ENCODE measurements at places on chromosomes 7 and 10.

- no peak for DNase-seq
These were observed 132.5 kb upstream of the UNC5B start for GRCh38 chr10:71079761-71080380.

DNA sequence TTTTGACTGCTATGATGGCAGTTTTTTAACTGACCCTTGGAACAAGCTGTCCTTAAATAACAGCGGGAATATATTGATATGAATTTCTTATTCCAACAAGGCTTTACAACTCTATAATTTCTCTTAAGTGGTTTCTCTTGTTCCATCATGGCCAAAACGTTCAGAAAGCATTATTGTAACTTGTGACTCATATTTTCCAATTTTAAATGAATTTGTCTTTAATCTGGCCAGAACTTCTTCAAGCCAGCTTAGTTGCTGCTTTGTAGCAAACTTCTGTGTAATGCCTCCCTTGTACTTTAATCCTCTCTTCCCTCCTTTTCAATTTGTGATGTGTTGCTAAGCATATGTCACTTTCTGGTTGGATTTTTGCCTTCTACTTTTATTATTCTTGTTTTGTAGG lies 271.9 kb downstream of the KIF20B start:
- no peak for DNase-seq

DNA sequence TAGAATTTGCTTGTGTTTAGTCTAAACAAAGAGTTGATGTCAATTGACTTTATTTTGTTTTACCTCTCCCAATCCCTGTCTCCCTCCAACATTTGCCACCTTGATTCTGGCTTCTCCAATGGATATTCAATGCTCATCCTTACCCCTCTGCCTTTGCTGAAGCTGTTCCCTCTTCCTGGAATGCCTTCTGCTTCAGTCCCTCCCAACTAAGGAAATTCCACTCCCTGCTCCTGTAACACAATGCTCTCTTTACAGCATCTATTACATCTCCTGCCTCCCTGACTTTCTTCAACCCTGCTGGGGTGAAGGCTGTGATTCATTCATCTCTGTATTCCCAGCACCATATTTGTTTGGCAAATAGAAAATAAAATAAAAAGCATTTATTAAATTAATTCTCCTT lies 34.5 kb upstream of the TAC1 start:
- no peak for DNase-seq

DNA sequence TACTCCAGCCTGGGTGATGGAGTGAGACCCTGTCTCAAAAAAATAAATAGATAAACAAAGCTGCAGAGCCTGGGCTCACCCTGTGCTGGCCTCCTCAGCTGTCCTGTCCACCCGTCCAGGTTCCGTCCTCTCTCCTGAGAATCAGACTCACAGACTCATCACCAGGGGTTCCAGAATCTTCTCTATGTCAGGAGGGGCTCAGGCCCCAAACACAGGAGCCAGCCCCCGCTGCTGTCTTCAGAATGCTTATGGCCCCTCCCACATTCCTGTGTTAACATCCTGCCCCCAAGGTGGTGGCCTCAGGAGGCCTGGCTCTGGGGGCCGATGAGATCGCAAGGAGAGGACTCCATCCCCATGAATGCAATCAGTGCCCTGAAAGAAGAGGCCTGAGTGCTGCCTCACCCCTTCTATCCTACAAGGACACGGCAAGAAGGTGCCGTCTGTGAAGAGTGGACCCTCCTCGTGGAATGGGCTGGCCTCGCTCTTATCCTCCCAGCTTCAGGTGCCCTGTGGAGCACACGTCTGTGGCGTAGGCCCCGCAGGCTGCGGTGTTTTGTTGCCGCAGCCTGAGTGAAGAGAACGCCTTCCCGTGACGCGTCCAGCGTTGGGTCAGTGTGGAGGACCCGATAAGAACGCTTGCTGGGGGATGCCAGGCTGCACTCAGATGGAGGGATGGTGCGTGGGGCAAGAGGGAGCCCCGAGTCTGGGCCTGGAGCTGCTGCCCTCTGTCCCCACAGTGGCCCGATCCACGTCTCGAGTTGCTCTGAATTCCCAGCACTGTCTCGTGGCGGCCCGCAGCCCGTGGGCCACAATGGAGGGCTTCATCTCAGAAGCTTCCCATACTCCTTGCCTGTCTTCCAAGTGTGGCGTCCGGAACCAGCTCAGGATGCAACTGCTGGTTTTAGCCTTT lies 77.1 kb downstream of the INPP5A start:
- no peak for DNase-seq

DNA sequence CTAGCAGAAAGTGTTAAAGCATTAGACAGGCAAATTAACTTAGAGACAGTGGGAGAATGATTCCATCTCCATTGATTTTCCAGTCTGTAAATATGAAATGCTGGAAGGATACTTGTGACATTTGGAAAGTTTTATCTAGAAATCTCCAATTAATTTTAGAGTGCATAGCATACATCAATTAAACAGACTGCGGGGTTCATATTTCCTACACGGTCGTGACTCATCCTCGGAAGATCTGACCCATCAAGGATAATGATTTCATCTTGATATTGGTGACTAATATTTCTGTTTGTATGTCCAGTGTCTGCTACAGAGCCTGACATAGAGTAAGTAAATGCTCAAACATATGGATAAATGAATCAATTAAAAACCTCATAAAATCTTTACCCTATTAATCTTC lies 474.9 kb downstream of the KCNMA1 start:
- peak; percentile 78 for DNase-seq

GRCh38 chr7:74656441-74656836 lies 1.1 kb upstream of the GTF2I start:
- no peak for DNase-seq

- DNase-seq: no peak
These were observed 57.3 kb upstream of the MPP7 start for GRCh38 chr10:28360175-28360574.

- DNase-seq: no peak
These were observed 96.4 kb downstream of the HIPK2 start for GRCh38 chr7:139681463-139681755.

- no peak for DNase-seq
These were observed 62.5 kb downstream of the MCU start for GRCh38 chr10:72754275-72755032.

DNA sequence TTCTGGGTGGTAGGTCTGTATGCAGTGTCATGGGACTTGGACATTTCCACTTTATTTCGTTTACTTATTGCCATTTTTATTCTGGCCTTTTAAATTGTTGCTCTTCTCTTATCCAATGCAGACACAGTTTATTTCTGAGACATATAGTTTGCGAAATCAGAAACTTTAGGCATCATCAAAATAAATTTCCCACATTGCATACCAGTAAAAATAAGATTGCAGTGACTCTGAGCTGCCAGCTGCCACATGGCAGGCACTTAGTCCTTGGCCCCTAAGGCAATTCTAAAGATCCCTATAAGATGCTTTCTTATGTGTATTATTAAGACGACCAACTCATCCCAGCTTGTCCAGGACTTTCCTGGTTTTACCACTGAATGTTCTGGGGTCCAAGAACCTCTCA lies 81.8 kb upstream of the ANKRD1 start:
- no peak for DNase-seq

GRCh38 chr10:1257274-1257673 lies 201.1 kb downstream of the WDR37 start:
- no peak for DNase-seq

DNA sequence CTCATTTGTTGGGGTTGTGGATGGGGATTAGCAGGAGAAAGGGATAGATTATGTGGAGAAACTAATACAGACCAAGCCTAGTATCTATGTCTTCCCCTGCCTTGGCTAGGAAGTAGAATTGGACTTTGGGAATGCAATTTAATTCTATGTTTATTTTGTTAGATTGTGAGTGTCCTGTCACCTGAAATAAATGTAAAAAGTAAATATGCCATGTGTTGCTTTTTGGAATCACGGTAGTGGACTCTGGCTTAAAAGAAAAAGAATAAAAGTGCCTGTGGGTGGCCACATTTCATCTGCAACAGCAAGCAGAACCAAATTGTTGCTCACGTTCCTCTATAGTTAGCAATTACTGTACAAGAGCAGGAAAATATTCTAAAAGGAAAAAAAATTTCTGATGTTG lies 42.3 kb downstream of the TET1 start:
- DNase-seq: no peak

GRCh38 chr7:30561389-30561788 lies 33.3 kb upstream of the GARS1 start:
- no peak for DNase-seq

- peak; percentile 83 for DNase-seq
These were observed 9.3 kb downstream of the RPP38 start for GRCh38 chr10:15106352-15107013.

DNA sequence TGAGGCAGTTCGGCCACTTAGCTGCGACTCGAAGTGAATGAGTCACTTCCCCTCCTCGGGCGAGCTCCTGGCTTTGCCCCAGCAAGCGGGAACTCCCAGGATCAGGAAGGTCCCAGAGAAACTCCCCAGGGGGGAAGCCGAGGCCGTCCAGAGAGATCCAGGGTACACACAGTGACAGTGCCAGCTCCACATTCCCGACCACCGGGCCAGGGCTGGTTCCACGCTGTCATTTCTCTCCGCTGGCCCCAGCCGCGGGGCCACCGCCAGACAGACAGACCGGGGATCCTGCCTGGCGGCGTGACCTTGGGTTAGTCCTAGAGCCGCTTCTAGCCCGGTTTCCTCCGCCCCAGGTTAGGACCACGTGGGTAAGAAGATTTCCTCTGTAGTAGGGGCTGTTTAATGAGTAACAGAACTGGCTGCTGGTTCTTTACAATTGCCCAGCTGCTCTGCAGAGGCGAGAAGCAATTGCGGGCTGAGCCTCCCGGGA lies 463 bp upstream of the UPP1 start:
- peak; percentile 88 for DNase-seq

DNA sequence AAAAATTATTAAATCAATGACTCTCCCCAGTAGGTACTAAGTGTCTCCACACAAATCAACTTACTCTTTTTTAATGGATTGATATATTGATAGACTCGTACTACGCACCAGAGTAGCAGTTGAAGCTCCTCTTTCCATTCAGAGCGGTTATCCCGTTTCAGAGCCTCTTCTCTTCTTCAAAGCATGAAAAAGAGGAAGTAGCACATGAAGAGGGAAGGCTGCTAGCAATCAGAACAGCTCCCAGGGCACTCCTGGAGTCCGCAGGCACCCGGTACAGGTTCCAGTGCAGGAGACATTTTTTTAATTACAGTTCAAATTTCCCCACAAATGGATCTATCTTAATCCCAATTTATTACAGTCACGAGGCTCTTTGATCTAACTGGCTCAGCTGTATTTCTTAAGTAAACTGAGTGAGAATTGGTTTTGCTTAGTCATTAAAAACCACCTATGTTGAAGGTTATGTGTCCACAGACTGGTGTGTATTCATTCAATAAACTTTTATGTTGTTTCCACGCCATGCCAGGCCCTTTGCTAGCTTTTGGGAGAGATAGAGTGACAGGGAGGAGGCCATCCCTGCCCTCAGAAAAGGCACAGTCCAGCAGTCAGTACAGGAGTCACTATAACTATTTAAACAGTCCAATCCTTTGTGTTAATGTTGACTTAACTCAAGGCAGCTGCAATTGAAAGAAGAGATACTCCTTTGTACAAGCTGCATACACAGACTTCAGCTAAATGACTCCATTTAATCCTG lies 32.1 kb upstream of the CALN1 start:
- no peak for DNase-seq

All from brain microvascular endothelial cell (primary cell).